ENCODE measurements at places on chromosomes 7 and 10.

DNA sequence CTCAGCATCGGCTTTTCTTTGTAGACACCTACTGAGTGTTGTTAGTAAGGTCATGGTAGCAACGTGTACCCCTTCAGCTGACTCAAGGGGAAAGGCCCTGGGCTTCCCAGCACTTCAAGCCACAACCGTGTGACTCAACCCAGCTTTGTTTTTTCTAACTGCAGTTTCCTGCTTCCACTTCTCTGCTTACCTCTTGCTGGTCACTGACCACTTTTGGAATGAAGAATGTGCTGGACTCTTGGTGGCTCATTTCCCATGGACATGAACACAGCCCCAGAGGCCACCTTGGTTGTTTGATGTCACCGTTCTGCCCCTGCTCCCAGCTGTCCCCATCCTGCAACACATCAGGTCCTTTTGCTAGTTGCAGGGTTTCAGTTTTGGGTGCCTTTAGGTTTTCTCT lies 69.5 kb upstream of the ZNF438 start:
- peak; percentile 62 for DNase-seq

GRCh38 chr10:126521399-126521798 lies 133.1 kb upstream of the ADAM12 start:
- no peak for DNase-seq

GRCh38 chr10:132836248-132836831 lies 50.4 kb upstream of the NKX6-2 start:
- no peak for DNase-seq

DNA sequence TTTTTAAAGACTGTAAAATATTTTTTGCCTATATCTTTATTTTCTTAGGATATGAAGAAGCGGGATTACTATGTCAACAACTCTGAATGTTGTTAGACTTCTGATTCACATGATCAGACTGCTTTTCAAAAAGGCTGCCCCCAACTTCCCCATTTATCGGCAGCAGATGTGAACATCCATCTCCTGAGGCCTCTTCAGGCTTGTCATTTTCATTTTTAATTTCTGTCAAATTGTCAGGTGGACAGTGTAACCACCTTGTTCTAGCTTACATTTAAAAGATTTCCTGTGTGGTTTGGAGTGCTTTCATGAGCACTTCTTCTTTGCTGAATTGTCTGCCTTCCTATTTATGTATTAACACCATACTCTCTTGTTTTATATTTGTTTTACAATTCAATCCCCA lies 78.8 kb upstream of the GSDME start:
- DNase-seq = no peak

DNA sequence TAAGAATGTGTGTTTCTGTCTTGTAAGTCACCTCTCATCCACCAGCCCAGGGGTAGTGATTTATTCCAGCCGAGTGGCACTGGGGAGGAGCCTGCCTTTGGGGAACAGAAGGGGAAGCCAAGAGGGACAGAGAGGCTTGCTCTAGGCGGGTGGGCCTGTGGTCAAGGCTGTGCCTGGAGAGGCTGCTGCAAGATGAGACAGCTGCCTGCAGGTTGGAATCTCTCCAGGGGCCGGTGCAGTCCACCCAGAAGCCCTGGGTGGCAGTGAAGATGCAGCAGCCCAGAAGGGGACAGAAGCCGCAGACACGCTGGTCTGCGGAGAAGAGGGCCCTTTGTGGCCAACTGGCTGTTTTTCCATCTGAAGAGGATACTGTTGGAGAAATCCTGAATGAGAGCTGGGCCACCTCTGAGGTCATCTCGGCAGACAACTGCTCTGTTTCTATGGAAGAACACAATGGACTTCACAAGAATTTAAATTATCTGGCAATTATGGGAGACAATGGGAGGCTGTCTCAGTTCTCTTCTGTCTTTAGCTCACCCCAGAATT lies 175.7 kb downstream of the GFRA1 start:
- DNase-seq = no peak

DNA sequence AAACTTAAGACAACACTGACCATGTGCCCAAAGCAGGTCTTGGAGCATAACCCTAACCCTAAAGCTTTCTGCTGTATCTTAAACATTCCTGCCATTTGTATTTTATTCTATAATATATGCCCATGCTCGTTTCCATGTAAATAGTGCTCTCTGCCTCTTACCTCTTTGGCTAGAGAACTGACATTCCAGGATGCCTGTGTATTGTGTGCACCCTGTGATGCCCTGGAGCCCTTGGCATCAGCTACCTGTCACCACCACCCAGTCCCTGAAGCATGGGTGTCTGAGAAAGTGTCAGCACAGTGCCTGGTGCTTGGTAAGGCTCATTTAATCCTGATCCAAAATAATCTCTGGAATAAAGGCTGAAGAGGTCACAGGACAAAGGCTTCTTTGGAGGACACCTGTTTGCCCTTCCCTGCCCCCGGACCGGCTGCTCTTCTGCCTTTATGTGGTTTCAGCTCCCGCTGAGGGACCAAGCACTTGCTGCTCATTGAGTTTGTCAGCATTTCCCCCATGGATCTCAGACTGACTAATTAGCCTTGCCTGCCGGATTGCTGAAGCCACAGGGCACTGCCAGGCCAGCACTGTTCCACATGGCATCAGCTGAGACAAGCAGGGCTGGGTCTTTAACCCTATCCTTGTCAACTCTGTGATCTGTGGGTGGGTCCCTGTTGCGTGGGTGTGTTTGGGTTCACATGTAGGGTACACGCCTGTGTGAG lies 139.1 kb upstream of the SORCS3 start:
- no peak for DNase-seq

Data from stimulated activated naive CD4-positive, alpha-beta T cell treated with Interleukin-2 at 50 U/mL for 16 hours (primary cell).